ENCODE measurements at places on chromosomes 16 and 17.
A peak's percentile ranks its signal among the peaks of the same experiment; 100 is the strongest.

- no peak for DNase-seq
These were observed 18.4 kb upstream of the GPRC5C start for GRCh38 chr17:74413491-74413890.

DNA sequence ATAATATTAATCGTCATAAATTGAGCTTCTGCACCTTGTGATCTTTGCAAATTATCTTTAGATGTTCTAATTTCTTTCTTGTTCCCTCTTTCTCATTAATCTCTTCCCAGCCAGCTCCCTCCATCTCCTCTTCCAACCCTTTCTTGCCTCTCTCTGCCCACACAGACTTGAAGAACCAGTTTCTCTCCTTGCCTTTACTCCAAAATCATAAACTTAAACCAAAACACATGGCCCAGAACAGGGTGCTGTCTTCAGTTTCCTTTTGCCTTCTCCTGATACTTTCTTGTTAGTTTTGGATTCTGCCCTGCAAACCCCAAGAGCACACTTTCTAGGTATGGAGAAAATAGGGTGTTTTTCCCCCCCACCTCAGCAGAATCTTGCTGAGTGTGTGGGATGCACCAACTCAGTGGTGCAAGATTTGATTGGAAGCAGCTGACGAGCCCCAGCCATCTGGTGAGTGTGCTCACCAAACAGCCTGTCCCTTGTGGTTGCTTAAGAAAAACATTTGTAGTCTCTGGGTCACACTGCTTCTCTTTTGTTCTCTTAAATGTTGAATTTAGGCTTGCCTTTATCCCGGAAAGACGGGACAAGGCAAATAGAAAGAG is 175.8 kb upstream of the MAF start:
- DNase-seq, result no peak

DNA sequence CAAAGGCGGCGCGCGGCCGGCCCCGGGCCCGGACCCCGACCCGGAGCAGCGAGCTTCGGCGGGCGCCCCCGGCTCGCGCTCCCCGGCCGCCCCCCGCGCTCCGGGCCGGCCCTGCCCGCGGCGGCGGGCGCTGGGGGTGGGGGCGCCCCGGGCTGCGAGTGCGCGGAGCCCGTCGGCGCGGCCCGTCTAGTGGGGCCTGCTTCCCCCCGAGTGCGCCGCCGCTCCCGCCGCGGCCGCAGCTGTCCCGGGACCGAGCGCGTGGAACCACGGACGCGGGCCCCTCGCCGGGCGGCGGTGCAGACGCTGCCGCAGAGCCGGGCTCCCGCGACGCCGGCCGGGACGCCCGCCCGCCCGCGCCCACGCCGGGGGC is 308 bp downstream of the ADCY9 start:
- no peak for DNase-seq

DNA sequence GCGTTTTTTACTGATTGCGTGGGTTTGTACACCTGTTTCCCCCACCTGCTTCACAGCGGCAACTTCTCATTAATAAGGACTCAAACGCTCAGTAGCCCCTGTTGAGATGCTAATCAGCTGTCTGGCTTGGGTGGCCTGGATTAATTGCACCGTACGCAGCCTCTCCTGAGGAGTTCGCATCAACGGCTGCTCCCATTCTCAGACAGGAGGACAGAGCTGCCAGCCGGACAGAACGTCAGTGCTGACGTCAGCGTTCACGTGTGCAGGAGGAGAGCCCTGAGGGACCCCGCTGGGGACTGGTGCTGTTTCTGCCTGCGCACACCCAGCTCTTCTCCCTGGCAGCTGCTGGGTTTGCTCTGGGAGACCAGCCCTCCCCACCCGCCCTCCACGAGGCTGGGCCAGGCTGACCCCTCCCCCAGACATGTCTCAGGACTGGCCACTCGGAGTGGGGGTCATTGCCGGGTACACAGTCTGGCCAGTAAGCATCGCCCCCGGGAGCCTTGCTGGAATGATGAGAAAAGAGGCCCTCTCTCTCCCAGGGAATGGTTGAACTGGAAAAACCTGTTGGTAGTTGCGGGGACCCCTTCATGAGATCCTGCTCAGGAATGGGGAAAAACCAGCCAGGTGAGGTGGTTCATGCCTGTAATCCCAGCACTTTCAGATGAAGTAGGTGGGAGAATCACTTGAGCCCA is 5.7 kb upstream of the BANP start:
- DNase-seq, result peak; percentile 93

- DNase-seq, result no peak
These were observed 16.3 kb downstream of the ADAD2 start for GRCh38 chr16:84207251-84207650.

GRCh38 chr16:54447576-54448440 is 161.2 kb upstream of the IRX3 start:
- DNase-seq, result no peak

- DNase-seq, result peak; percentile 96
These were observed 10.6 kb upstream of the AURKB start for GRCh38 chr17:8220783-8221662.

GRCh38 chr16:23141033-23141432 is 8.2 kb downstream of the USP31 start:
- no peak for DNase-seq

GRCh38 chr17:72120642-72121163 is at the start of gene SOX9:
Gene SOX9 (plus strand): TSS chr17:72121020. CDS start chr17:72121392, 372 bp downstream.
- peak; percentile 85 for DNase-seq

DNA sequence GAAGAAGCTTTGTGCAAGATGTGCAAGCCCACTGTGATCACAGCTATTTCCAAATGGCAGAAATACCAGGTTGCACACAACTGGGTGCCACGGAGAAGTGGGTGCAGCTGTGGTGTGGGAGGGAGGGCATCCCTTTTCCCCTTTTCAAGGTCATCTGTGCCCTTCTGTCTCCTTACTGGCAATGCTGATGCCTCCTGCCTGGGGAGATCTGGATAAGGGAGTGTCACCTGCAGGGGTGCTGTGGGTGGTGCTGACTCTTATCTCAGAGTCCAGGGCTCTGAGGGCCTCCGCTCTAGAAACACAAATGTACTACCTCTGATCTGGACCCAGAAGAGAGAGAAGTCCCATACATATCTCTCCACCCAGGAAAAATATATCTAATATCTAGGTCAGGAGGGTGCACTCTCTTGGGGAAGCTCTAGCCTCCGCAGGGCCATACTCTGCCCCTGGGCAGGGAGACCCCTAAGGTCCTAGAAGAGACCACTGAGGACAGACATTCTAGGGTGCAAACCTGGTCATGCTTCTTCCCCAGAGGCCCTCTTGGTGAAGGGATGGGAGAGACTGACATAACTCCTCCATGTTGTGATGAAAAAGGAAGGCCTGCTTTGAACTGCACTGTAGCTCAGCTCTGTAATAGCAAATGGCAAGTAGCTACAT is 18.5 kb downstream of the NPRL3 start:
- DNase-seq, result no peak

GRCh38 chr16:31108794-31109558 is 790 bp downstream of the BCKDK start:
- no peak for DNase-seq

GRCh38 chr16:50644729-50645128 is 36.4 kb downstream of the SNX20 start:
- DNase-seq, result no peak

- no peak for DNase-seq
These were observed 31.0 kb upstream of the ARL4D start for GRCh38 chr17:43367737-43368242.

- no peak for DNase-seq
These were observed 5.7 kb upstream of the NR1D1 start for GRCh38 chr17:40105861-40106759.

GRCh38 chr16:83940630-83941378 is 12.2 kb upstream of the OSGIN1 start:
- no peak for DNase-seq

All from posterior vena cava (tissue), 2 donors.